ENCODE measurements at places on chromosomes 3 and 15.
A peak's percentile ranks its signal among the peaks of the same experiment; 100 is the strongest.

- no peak for DNase-seq
Observed at GRCh38 chr3:101719604-101720185, 4.7 kb upstream of the CEP97 start.

DNA sequence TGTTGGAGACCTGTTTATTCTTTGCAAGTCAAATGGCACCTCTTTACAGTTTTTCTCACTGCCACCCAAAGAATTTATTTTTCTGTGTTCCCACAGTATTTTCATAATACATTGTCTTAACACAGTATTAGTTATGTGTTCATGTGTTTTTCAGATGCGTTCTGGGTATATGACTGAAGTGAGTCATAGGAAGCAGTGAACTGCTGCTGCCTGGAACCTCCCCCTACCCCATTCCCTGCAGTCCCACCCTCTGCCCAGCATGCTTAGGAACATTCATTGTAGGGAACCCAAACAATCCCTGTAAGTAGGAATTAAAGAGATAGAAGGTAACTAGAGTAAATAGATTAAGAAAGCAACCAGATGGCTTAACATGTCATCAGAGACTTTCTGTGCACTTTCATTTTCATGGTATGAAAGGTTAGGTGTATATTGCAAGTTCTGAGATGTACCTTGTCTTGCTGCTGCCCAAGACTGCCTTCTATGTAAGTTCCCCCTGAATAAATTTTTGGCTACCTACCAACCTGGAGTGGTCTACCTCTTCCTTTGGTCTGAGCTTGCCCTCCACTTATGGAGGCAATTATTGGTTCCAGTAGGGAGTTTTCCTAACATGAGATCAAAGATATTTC is 21.9 kb upstream of the SQOR start:
- no peak for DNase-seq

DNA sequence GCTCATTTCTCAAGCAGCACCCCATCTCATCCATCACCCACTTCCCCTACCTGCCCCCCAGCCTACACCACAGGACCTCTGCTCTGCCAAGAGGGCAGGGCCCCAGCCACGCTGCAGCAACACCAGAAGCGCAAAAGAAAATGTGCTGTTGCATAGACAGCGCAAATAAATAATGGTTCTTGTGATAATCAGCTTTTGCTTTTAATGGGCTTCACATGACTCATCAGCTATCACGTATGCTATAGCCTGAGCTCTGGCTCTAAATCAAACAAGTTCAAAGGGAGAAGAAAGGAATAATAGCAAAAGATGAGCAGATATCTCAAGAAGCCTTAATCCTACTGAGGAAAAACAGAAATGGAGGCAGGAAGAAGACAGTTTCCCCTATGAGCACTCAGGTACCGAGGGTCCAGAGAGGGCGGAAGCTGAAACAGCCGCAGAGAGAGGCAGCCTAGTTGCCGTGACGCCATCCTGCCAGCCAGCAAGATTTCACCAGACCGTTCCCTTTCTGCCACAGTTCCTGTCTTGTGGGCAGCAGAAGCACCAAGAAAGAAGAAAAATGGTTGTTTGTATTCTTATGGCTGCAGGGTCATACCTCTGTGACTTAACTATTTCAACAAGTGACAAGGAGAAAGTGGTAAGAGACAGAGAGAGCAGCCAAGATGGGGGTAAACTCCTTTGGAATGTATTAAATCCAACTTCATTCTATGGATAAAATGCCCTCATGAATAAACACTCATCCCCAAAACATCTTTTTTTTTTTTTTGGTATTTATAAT is 22.0 kb downstream of the RAB27A start:
- DNase-seq, result no peak

- peak; percentile 10 for DNase-seq
Observed at GRCh38 chr3:31170932-31171670, 276.6 kb upstream of the GADL1 start.

DNA sequence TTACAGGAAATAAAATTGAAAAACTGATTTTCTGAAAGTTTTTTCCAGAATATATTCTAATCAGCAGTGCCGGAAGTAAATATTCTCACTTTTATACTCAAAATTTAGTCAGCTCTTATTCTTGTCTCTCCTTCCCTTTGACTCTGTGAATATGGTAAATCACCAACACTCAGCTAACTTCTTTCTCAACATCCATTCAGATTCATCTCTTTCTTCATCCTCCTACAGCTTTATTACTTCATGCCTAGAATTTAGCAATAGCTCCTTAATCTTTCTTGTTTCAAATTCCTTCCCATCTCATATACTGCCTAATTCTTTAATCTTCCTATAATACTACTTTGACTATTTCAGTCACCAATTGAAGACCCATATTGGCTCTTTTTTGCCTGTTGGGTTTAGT is 67.9 kb downstream of the FGF7 start:
- no peak for DNase-seq

DNA sequence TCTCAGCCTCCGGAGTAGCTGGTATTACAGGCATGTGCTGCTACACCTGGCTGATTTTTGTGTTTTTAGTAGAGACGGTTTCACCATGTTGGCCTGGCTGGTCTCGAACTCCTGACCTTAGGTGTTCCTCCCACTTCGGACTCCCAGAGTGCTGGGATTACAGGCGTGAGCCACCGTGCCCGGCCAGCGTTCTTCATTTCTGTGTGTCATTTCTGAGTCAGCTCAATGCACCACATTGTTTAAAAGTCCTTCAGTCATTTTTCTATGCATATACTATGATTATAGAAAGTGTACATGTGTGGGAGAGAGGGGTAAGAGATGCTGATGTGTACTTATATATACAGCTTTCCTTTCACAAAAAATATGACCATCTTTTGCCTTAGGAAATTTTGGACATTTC is 2.1 kb downstream of the QTRT2 start:
- DNase-seq, result no peak

GRCh38 chr3:4957978-4958377 is 21.3 kb upstream of the BHLHE40 start:
- DNase-seq, result no peak

DNA sequence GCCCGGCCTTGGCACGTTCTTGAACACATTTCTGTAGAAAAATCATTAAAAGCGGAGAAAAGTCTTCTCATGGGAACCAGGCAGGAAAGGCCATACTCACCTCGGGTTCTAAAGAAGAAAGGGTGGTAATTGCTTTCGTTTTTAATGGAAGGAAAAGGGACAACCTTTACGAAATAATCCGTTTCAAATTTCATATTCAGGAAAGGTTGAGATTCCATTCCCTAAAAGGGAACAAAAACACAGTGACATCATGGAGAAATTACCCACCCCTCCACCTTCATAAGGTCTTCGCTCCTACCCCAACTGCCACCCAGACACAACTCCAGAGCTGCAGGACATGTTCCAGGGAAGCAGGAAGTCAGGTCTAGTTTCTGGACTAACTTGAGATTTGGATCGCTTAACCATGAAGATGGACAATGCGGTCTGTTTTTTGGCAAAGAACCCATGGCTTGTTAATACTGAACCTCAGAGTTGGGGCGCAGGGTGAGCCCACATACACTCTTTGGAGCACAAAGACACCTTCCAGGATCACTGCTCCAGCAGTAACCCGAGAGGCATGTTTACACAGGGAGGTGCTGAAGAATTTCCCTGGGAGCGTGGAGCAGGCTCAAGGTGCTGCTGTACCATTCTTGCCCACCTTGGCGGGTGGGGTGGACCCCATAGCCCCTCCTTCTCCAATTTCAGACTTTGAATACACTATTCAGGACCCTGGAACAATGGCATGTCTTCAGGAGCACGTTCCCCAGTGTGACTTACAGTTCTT is 49.2 kb downstream of the SPATA12 start:
- no peak for DNase-seq

- DNase-seq, result peak; percentile 61
Observed at GRCh38 chr15:68599560-68600071, 20.8 kb downstream of the CORO2B start.

- no peak for DNase-seq
Observed at GRCh38 chr15:34850121-34850520, 54.8 kb upstream of the ACTC1 start.

GRCh38 chr3:172362583-172362982 is 85.7 kb downstream of the GHSR start:
- no peak for DNase-seq

DNA sequence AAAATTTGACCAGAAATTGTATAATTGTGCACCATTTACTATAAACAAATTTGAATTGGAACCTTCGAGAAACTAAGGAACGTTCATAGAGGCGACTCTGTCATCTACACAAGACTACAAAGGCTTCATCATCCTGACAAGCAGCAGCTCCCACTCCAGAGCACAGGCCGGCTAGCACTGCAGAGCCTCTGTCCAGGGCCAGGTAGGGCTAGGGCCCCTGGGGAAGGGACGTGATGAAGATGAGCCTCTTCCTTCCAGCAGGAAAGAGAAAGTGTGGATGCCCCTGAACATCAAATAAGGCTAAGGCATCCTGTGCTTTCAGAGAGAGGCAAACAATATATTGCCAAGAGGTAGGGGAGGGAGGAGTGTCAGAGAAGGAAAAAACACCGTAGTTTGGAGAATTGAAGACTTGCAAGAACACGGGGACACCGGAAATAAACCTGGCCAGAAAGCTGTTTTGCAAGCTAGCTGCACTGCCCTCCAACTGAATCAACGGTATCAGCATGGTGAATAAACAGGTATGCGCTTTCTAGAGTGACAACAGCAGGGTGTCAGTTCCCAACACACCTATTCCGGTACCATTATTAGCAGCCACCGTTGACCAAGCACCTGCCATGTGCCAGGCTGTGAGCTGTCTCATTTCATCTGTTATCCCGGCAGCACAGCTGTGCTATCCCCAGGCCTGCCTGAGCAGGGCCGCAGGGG is 12.4 kb downstream of the XXYLT1 start:
- DNase-seq, result no peak

- DNase-seq, result peak; percentile 27
Observed at GRCh38 chr3:122857019-122857418, 62.1 kb downstream of the SLC49A4 start.

- DNase-seq, result no peak
Observed at GRCh38 chr3:64505419-64505818, 182.4 kb downstream of the ADAMTS9 start.

DNA sequence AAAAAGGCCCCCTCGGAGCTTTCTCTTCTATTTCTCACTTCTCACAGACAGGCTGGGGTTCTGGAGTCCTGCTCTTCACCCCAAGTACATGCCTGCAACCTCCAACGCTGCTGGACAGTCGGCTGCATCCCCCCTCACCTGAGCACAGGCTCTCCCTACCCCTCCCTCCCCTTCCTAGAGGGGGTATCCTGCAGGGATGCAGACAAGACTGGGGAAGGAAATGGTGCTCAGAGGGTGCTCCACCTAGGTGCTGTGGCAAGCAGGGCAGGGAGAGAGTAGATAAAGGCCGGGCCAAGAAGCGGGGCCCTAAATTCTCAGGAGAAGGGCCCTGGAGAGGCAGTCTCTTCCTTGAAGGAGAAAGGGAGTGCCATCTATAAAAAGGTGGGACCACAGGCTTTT is 7.0 kb upstream of the STRA6 start:
- DNase-seq, result no peak

DNA sequence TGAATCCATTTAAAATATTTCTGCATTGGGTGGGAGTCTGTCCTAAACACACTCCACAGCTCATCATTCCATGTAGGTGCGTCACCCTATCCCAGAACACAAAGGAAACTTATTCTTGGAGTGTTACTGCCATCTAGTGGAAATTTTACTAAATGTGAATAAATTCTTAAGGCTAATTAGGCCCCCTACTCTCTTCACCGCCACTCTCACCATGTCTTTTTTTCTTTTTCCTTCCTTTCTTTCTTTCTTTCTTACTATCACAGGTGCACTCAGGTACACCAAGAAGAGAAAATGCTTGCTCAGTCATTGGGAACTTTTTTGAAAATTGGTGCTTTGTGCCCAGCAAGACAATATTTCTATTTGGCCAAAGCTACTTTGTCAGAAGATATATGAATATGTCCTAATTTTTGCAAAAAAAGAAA is 26.4 kb upstream of the ATP8B4 start:
- DNase-seq, result peak; percentile 70

DNA sequence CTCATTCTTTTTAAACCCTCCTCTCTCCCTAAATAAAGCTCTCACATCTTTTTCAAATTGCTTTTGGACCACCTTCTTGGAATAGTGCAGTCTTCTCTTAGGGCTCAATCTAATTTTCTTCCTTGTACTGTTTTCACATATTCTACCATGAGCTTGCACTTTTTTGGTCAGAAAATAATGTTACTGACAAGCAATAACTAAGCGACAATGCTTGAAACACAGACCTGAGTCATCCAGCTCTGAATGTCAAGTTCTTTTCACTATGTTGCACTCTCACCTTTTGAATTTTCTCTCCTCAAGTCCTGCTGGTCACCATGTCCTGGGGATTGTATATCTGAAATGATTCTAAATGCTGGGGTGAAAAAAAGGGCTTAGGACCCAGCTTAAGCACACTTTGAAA is 8.9 kb downstream of the TNFAIP8L3 start:
- no peak for DNase-seq

DNA sequence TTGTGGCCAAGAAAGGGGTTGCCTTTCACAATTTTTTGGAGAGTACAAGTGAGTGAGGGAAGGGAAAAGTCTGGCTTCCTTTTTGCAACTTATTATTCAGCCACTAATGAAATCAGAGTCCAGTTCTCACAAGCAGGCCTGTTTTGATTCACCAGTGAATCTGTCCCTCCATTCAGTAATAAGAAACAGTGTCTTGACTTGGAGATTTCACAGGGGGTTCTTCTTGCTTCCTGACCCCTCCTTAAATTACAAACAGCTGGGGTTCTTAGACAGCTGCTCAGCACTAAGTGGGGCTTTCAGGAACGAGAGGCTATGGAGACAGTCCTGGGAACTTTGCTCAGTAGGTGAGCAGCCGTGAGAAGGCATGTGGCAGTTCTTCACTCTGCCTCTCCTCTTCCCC is 24.5 kb downstream of the SEMA3G start:
- no peak for DNase-seq

DNA sequence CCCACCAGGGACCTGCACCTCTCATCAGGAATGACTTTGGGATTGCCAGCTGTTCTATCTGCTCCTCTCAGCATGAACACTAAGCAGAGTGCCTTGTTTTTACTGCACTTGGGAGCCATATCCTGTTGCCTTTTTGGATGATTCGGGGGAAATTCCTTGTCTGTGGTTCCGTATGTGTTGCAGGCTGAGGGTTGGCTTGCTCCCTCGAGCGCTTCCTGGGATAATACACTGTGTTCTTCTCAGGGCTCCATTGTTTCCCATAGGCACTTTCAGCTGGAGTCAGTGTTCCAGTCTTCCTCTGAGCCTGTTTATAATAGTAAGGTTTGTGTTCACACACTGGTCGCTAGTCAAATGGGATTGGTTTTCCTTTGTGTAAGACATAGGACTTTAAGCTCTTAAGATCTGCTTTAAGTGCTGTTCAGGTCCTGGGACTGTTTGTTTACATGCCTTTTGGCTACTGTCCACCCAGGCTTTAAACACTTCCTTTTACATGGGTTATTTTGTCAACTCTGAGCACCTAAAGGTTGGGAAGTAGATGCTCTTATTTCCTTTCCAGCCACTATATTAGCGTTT is 23.4 kb downstream of the BOC start:
- DNase-seq, result no peak

DNA sequence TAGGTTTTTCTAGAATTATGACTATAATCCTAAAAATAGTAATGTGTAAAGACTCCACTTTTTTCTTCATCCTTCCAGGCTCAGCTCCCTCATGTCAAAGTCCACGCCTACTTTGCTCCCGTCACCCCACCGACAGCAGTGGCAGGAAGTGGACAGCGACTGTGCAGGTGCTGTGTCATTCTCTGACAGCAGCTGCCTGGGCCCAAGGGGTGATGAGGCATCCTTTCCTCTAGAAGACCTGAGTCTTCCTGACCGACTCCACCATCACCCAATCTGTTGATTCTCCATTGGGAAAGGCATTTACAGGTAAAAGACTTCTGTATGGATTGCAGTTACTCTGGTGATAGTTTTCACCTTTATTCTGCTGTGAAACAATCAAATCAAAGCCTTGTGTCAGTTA is 54.8 kb downstream of the UBP1 start:
- no peak for DNase-seq

GRCh38 chr15:91864664-91865063 is 11.2 kb downstream of the SLCO3A1 start:
- DNase-seq, result no peak
